ENCODE measurements at places on chromosomes 13 and 19. TPM values are rescaled to one million over a fixed set of nuclear protein-coding genes. Genes with fewer than 3 reads are reported as not detected.

Gene GPR12
- 0.02 TPM for polyA plus RNA-seq

Gene ZNF763
- 9.9 TPM for polyA plus RNA-seq

Gene PNMA8C
- 0.07 TPM for polyA plus RNA-seq

Gene CCDC9
- 27.4 TPM for polyA plus RNA-seq

Gene ZNF649
- 6.2 TPM for polyA plus RNA-seq

Gene MUC16
- polyA plus RNA-seq, result 7.2 TPM

Gene PTPRH
- polyA plus RNA-seq, result 0.14 TPM

Gene C5AR1
- 17.8 TPM for polyA plus RNA-seq

Gene ADGRE1
- polyA plus RNA-seq, result 1.8 TPM

Gene KRTDAP
- 523 TPM for polyA plus RNA-seq

Gene PRR22
- 13.6 TPM for polyA plus RNA-seq

Gene DACH1
- polyA plus RNA-seq, result 2.7 TPM

Gene SYT3
- polyA plus RNA-seq, result 0.02 TPM

Gene CTXN1
- 0.82 TPM for polyA plus RNA-seq

Gene TMPRSS9
- 0.18 TPM for polyA plus RNA-seq

Gene KLK1
- 1.6 TPM for polyA plus RNA-seq

Gene KIR3DL2
- polyA plus RNA-seq, result 0.21 TPM

Gene LMO7
- polyA plus RNA-seq, result 59.7 TPM

Gene PDX1
- polyA plus RNA-seq, result 0.05 TPM

Gene CYP2F1
- polyA plus RNA-seq, result 0.07 TPM

Gene TICAM1
- 4.7 TPM for polyA plus RNA-seq

Gene TNFSF13B
- 7.4 TPM for polyA plus RNA-seq

Gene CCDC8
- polyA plus RNA-seq, result 8.6 TPM

Gene NOP53
- 621 TPM for polyA plus RNA-seq

Gene FREM2
- polyA plus RNA-seq, result 0.16 TPM

Gene SLC7A9
- 0.98 TPM for polyA plus RNA-seq
